Pancreas (tissue), 10 donors: ENCODE measurements at places on chromosomes 5 and 9.

GRCh38 chr5:429453-430188 is 13.4 kb upstream of the EXOC3 start:
- H3K27me3 ChIP-seq: no peaks in the 10 kb centered on the region
- no peak overlapping the region for H3K27ac ChIP-seq
- no peak for DNase-seq
- no peaks in the 10 kb centered on the region for H3K4me1 ChIP-seq
- no peak overlapping the region for H3K4me3 ChIP-seq

DNA sequence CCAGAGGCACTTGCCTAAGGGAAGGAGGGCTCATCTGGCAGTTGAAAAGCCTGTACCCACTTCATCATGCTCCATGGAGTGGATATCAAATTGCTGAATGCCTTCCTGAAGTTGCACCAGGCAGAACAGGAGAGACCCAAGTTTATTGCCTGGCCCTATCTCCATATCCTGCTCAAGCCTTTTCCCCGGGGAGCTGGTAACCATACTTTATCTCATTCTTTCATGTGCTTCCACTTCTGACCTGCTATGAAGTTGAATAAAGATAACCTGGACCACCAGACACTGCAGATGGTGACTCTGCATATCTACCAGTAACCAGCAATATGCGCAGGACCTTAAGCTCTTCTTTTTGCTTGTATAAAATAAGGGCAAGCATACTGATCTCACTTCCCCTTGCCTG is 1397.5 kb upstream of the CDH6 start:
- DNase-seq: no peak
- no peaks in the 10 kb centered on the region for H3K36me3 ChIP-seq
- H3K4me1 ChIP-seq: no peaks in the 10 kb centered on the region
- H3K27me3 ChIP-seq: no peaks in the 10 kb centered on the region
- H3K4me3 ChIP-seq: no peak overlapping the region

DNA sequence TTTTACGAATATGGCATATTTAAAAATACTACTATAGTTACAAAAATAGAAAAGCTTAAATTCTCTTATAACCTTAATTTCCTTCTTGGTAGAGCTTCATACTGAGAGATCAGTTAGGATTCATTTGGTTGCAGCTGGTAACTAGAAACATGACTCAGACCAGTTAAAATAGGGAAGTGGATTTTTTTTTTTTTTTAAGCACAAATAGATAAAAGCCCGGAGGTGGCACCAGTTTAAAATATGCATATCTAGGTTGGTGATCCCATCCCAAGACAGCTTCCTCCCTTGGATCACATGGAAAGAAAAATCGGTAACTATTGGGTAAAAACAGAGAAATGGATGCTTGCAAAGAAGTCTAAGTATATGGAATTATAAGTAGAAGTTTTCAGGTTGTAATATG is 1634.3 kb downstream of the MAT2B start:
- no peak overlapping the region for H3K27ac ChIP-seq
- no peaks in the 10 kb centered on the region for H3K27me3 ChIP-seq
- no peak for DNase-seq
- no peaks in the 10 kb centered on the region for H3K36me3 ChIP-seq
- H3K4me1 ChIP-seq: no peaks in the 10 kb centered on the region

GRCh38 chr5:51997500-51997899 is 614.3 kb downstream of the ISL1 start:
- no peaks in the 10 kb centered on the region for H3K36me3 ChIP-seq
- H3K27ac ChIP-seq: no peak overlapping the region
- H3K4me3 ChIP-seq: no peak overlapping the region
- no peak for DNase-seq
- H3K27me3 ChIP-seq: no peaks in the 10 kb centered on the region
- no peaks in the 10 kb centered on the region for H3K4me1 ChIP-seq

DNA sequence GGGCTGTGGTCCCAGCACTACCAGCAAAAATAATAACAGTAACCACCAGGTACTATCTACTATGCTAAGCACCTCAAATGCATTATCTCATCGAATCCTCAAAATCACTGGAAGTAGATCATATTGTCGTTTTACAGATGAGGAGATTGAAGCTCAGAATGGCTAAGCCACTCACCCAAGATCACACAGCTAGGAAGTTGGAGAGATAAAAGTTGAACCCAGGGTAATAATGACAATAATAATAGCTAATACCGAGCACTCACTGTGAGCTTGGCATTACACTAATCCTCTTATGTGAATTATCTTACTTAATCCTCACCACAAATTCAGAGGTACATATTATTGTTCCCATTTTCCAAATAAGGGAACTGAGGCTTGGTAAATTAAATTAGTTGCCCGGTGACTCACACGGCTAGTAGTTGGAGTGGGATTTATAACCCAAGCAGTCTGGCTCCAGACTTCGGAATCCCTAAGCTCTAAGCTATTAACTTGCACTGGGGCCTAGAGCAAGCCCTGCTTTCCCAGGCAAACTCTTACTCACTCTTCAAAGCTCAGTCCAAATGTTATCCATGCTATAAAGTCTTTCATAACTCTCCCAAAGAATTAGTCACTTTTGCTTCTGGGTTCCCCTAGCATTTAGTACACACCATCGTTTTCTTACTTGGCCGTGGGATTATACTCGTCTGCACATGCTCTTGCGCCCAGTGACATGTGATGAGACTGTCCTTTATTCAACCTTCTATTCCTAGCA is 3.8 kb downstream of the ARSI start:
- no peak overlapping the region for H3K27ac ChIP-seq
- no peaks in the 10 kb centered on the region for H3K36me3 ChIP-seq
- H3K27me3 ChIP-seq: peaks cover 6% of the 10 kb centered on the region
- H3K4me3 ChIP-seq: no peak overlapping the region
- peaks cover 4% of the 10 kb centered on the region for H3K4me1 ChIP-seq

DNA sequence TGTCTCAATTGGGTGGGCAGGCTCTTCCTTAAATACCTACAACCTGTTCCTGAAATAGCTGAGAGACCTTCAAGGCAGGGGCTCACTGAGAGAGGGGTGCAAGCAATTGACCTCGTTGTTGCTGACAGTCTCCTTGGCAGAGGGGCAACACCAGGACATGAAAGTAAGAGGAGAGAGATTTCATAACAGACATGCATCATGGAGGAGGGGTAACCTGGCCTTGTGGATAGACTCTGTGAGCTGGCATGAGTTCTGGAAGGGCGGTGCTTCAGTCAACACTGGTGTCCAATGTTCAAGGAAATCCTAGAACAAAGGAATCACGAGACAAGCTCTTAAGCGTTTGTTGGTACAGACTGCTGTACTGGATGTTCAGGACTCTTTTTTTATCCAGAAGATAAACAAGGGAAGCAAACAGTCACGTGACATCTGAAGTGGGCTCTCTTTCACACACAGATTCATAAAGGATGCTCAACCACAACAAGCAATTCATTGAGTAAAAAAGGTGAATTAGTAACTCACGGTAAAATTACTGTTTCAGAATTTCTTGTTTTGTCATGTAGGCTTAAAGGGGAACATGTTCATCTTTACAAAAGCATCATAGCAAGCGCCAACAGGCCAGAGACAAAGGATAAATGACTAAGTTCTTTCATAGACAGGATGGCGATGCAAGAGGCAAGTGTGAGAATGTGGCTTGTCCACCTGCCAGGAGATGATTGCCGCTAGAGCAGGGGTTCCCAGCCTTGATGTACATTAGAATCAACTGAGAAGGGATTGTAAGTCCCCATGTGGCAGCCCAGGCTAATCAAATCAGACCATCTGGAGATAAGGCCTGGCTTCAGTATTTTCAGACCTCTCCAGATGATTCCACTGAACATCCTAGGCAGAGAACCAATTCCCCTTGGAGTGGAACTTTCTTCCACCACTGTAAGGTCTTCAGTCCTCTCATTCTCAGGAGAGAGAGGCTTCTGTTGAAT is 20.7 kb downstream of the ANKRA2 start:
- no peak overlapping the region for H3K27ac ChIP-seq
- no peaks in the 10 kb centered on the region for H3K36me3 ChIP-seq
- no peaks in the 10 kb centered on the region for H3K27me3 ChIP-seq
- H3K4me1 ChIP-seq: no peaks in the 10 kb centered on the region
- H3K4me3 ChIP-seq: no peak overlapping the region
